ENCODE measurements at places on chromosomes 3 and 15. TPM values are rescaled to one million over a fixed set of nuclear protein-coding genes. Genes with fewer than 3 reads are reported as not detected.

GRCh38 chr3:81048058-81048665 is 713.3 kb downstream of the GBE1 start:
- H3K36me3 ChIP-seq, result no peaks in the 10 kb centered on the region
- H3K4me3 ChIP-seq, result no peak overlapping the region
- H3K27ac ChIP-seq, result no peak overlapping the region
- DNase-seq, result no peak
- H3K27me3 ChIP-seq, result no peaks in the 10 kb centered on the region
- H3K4me1 ChIP-seq, result no peaks in the 10 kb centered on the region

Gene UMPS
- total RNA-seq, result 56.3 TPM

DNA sequence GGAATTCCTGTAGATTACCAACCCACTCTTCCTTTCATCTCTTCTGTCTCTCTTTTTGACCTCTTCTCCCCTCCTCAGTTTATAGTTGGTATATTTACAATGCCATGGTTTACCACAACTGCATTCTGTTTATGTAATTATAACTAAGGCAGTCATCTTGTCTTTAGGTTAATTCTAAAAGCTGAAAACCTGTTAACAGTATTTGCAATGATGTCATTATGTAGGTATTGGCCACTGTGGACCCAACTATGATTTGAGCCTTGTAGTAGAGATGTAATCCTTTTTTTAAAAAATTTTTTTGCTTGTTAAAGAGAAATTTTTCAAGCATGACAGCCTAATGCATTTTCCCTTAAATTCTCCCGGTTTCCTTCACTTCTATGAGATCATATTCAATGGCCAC is 30.7 kb upstream of the CHST2 start:
- H3K4me3 ChIP-seq, result no peak overlapping the region
- H3K27ac ChIP-seq, result no peak overlapping the region
- peaks cover 2% of the 10 kb centered on the region for H3K27me3 ChIP-seq
- no peaks in the 10 kb centered on the region for H3K36me3 ChIP-seq

Gene LINGO1
- total RNA-seq, result not detected

- DNase-seq, result no peak
Observed at GRCh38 chr3:103372031-103372430, 937.2 kb downstream of the ZPLD1 start.

DNA sequence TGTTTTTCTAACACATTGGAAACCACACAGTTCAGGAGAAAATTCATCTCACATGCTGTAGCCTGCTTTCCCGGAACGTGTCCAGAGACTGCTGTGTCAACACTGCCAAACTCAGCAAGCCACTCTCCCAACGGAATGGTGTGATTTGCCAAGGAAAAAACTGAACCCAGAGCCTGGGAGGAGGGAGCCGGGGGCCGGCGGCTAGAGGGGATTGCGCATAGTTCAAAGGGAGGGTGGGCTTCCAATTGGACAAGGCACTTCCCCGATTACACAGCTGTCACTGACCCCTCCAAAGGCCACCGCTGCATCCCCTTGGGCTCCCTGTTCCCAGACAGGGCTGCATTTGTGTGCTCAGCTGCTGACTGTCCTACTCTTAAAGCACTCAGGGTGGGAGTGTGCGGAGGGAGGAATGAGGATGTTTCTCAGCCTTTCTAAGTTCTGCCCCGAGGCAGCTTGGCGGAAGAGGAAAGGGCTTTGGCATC is 256.2 kb downstream of the ZNF621 start:
- DNase-seq, result no peak
- no peaks in the 10 kb centered on the region for H3K4me1 ChIP-seq
- peaks cover 5% of the 10 kb centered on the region for H3K27me3 ChIP-seq
- H3K27ac ChIP-seq, result no peak overlapping the region
- no peaks in the 10 kb centered on the region for H3K36me3 ChIP-seq

GRCh38 chr15:82952158-82953081 is at the start of gene HOMER2:
Gene HOMER2 (minus strand): TSS chr15:82952720. CDS start chr15:82952535, 185 bp downstream.
- peaks cover 4% of the 10 kb centered on the region for H3K36me3 ChIP-seq
- DNase-seq, result no peak
- peak within 1 kb of the TSS; percentile 50 for H3K27ac ChIP-seq
- no peaks in the 10 kb centered on the region for H3K4me1 ChIP-seq
- peak within 1 kb of the TSS; percentile 64 for H3K4me3 ChIP-seq

- H3K4me1 ChIP-seq, result no peaks in the 10 kb centered on the region
- peaks cover 7% of the 10 kb centered on the region for H3K27me3 ChIP-seq
- no peak for DNase-seq
- H3K27ac ChIP-seq, result no peak overlapping the region
- H3K4me3 ChIP-seq, result no peak overlapping the region
Observed at GRCh38 chr3:119778176-119778575, 3.7 kb upstream of the NR1I2 start.
